Astrocyte of the cerebellum (primary cell): ENCODE measurements at places on chromosomes 6 and 20.

- no peak for DNase-seq
These were observed 11.1 kb upstream of the CD164 start for GRCh38 chr6:109393157-109393885.

DNA sequence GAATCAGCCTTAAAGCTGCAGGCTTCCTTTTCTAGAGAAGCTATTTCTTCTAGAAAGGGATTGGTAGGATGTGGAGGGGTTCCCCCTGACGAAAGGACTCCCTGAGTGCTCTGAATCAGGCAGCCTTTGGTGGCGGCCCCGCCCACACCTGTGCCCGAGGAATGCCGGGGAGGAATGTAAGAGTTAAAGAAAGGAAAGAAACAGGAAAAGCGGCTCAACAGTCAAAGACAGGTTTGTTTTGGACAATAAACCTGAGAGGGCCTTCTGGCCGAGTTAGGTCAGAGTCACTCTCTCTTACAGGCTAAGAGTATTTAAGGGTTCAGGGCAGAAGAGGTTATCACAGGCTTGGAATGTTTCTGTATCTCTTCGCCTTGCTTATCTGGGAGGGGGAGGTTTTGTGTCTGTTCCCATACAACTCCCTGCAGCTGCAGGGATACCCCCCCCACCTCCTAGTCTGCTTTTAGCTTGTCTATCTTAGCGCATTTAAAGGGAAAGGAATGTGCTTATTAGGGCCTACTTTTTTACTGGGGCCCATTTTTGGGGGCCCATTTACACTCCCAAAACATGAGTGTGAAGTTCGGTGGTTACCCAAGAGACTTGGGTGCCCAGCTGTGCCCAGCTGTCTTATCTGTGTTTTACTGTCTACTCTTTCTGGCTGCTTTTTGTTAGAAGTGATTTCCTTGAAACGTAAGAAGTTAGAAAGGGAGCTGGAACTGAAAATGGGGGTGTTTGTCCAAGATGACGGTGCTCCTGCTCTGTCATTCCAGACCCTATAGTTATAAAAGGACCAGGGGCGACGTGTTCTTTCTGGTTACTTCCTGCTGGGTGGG, 32.8 kb downstream of the DYNLT1 start:
- no peak for DNase-seq

DNA sequence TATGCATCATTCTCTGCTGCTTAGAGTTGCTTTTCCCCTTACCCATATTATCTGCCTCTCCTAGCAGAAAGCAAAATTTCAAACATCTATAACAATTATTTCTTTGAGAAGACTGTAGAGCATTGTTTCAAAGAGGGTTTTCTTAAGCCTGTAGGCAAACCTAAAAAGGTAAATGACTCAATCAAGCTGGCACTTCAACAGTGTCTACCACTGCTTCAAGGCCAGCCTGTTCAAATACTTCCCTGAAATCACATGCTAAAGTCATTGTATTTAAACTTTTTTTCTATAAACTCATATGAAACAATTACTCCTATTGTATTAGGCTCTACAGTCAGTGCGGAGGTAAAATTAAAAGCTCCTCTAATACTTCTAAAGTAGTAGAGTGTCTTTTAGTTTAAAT, 87.1 kb downstream of the OGFRL1 start:
- DNase-seq = no peak

- DNase-seq = no peak
These were observed 247.0 kb downstream of the LRFN2 start for GRCh38 chr6:40340196-40340595.

DNA sequence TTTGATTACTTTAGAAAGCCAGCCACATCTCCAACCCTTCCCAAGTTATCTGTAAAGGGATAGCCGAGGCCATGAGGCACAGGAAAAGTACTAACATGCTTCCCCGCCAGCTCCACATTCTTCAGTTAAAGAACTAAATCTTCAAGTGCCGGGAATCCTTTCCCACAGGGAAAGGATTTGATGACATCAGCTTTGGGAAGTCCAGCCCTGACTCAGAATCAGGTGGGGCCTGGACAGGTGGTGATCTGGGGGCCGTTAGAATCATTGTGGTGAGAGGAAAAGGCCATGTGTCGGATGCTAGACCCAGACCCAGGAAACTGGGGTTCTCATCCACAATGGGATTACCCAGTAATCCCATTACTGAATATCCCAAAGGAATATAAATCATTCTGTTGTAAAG, 580.0 kb downstream of the QKI start:
- DNase-seq = no peak

DNA sequence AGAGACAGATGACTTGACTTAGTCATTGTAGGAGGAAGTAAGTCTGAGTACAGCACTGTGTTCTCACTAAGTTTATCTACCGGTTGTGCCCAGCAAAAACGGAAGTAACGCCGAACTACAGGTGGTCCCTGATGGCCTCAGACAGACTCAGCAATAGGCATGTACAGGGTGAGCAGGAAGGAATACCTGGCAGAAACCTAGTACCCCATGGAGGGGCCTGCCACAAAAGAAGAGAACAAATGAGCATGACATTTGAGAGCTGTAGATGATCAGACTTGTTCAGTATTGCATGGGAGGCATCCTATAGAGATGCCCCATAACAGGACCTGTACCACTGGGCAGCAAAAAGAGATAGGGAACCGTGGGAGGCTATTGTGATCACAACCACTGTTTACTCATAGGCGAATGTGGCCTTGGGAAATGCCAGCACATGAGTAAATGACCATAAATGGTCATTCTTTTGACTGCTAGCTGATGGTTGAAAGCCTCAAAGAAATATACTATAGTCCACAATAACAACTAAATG, 106.4 kb upstream of the TAB2 start:
- no peak for DNase-seq

DNA sequence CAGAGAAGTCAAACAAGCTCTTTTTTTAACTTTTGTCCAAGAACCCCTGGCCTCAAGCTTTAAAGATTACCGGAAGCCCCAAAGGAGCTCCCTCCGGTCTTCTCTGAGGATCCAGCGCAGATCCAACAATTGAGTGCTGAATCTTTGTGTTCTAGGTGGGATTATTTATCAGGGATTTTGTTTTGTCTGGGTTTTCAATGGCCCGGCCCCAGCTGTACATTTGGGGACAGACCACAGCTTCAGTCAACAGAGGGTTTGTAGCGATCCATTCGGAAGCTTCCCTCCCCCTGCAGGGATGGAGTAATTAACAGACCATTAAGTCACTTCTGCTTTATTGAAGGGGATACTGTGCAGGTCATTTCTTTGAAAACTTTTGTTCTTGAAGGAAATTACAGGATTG, 7.8 kb downstream of the OLIG3 start:
- DNase-seq = no peak

DNA sequence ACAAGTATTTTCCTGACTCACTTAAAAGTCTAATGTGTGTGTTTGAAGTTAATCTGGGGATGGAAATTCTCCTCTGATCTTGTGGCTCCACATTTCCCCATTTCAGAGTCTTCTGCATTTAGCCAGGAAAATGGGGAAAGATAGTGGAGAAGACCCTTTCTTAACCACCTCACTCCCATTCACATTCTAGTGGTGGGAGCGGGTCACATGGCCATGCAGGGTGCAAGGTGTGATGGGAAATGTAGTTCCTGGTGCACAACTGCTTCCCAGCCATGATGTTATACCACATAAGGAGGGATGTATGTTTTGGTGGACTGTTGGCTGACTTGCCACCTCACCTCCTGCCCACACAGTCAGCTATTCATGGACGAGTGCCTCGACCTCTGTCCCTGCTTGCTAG, 61.8 kb downstream of the BANF2 start:
- DNase-seq = no peak

DNA sequence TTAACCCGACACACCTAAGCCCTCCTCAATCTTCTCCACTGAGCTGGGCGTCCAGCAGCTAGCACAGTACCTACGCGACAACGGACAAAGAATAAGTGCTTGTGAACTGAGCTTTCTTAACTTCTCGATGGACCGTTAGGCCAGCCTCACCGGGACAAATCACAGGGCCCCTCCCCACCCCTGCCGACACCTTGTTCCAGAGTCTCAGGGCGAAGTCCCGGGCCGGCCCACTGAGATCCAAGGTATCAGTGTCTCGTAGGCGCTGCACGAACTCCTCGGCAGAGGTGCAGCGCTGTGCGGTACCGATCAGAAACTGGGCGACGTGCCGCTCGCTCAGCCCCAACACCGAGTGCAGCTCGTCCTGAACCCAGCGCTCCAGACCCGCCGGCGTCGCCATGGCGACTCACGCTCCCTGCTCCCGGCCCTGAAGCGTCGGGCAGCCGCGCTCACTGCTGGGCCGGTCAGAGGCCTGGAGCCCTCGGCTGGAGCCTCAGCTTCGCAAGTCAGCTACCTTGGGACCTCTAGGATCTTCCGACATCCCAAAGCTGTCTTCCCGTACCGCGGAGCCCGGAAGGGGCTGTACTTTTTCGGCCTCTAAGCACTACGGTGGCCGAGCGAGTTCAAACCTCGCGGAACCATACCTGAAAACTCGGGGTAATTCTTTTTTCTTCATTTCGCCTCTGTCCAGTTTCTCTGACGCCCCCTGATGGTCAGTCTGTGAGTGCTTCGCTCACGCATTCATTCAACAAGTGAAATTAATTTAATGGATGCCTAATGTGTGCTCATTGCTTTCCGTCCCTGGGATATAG, at the start of gene DHX16:
TSS of gene DHX16 (minus strand) at position 562 of the 809 bp plus-strand sequence. CDS start at position 397, 165 bp downstream.
- peak; percentile 98 for DNase-seq

GRCh38 chr6:161079566-161080262, 88.1 kb downstream of the MAP3K4 start:
- peak; percentile 42 for DNase-seq

DNA sequence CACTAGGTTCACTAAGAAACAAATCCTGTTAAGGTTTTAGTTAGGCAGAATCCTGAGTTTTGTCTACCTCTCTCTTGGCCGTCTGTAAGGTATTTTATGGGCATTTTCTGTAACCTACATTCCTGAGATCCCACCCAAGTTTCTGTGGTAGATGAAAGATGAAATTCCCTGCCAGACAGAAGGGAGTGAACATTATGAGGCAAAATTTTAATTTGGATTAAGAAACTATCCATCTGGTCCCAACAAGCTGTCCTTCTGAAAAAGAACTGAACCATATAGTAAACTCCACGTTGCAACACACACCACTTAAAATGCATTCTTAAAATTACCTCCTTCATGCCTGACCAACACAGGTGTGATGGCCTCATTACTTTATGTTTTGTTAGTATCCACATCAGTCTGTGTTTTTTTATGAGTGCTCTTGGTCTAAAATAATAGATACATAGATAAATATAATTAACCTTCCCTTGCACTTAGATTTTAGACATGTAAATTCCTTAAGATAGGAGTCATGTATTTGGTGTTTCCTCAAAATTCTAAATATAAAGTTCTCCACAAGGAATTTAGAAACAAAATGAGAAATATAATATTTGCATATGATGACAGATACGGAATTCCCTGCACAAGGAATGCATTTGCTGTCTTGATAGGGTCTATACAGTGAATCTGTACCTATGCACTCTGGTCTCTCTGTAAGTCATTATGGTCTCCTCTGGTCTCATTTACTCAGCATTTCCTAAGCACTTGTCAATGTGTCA, 86.5 kb downstream of the CHD6 start:
- DNase-seq = no peak

DNA sequence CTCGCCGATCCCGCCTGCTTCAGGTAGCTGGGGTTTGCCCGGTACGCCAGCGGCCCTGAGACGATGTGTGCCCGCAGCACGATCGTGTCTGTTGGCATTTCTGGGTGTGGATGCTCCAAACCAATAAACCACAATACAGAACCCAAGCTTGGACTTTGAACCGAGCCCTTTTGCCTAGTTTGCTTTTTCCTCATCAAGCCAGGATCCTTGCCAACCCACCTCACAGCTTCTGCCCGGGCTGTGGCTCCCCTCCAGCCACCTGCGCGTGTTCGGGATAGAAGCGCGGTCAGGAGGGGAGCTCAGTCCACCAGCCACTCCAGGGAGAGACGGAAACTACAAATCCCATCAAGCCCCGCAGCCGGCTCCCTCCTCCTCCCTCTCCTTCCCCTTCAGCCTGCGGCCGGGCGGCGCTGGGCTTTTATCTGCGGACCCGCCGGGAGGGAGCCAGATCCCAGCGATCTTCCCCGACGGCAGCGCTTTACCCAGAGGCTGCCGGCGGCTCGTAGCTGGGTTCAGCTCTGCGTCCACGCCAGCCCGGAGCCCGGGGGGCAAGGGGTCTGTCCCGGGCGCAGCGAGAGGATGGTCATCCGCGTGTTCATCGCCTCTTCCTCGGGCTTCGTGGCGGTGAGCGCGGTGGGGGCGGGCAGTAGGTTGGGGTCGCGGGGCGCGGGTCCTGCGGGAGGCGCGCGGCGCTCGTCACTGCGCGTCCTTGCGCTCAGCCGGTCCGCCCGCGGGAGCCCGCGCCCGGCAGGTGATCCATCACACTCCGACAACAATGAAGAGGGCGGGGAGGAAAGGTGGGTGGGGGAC, at the start of gene SH3BGRL2:
TSS of gene SH3BGRL2 (plus strand) at position 447 of the 810 bp plus-strand sequence. CDS start at position 580, 133 bp downstream.
- DNase-seq = peak; percentile 31

GRCh38 chr20:62571669-62572344, 70.5 kb upstream of the SLCO4A1 start:
- DNase-seq = no peak

GRCh38 chr20:24465730-24466129, 3.7 kb upstream of the SYNDIG1 start:
- peak; percentile 65 for DNase-seq

DNA sequence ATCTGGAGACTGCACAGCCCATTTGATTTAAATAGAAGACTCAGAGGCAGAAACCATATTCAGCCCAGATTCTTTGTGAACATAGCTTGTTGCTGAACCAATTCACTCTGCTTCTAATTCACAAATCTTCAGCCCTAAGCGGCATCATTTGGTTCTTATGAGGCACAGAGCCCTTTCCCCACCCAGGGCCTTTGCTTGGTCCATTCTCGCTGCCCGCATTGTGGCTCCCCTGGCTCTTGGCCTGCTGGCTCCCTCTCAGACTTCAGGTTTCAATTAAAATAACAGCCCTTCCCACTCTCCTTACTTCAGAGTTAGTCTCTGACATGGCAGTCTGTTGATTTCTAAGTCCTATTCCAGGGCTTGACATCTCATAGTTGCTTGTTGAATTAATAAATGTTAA, 9.4 kb upstream of the TMEM14A start:
- DNase-seq = no peak

- no peak for DNase-seq
These were observed 51.0 kb downstream of the CPXM1 start for GRCh38 chr20:2749343-2749950.

DNA sequence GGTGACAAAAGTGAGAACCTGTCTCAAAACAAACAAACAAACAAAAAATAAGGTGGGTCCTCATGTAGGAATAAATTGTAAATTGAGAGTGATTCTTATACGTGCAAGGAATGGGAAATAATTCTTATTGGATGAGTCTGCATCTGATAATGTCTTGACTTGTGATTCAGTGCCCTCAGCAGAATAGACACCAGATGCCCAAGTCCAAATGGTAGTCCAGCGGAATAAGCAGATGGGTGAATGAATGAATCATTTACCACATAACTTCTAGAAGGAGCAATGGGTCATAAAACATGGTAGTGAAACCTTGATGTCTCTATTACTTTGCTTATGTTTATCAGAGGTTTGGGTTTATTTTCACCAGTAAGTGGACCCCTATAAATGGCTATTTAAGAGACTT, 747.7 kb downstream of the PHF3 start:
- DNase-seq = no peak
